Tibial nerve (tissue), 4 donors: ENCODE measurements at places on chromosomes 11 and 22. TPM values are rescaled to one million over a fixed set of nuclear protein-coding genes. Genes with fewer than 3 reads are reported as not detected.

Gene RAD9A
- 37.5 TPM for total RNA-seq

Gene CASP5
- not detected for total RNA-seq

Gene MYBPC3
- 0.60 TPM for total RNA-seq

Gene UBASH3B
- 5.1 TPM for total RNA-seq

Gene ASCL2
- 2.7 TPM for total RNA-seq

Gene CD248
- 43.3 TPM for total RNA-seq

GRCh38 chr11:7275133-7275532, 23.4 kb downstream of the SYT9 start:
- H3K36me3 ChIP-seq = no peaks in the 10 kb centered on the region
- no peaks in the 10 kb centered on the region for H3K27me3 ChIP-seq
- no peak for DNase-seq
- H3K4me1 ChIP-seq = no peaks in the 10 kb centered on the region
- H3K27ac ChIP-seq = no peak overlapping the region

DNA sequence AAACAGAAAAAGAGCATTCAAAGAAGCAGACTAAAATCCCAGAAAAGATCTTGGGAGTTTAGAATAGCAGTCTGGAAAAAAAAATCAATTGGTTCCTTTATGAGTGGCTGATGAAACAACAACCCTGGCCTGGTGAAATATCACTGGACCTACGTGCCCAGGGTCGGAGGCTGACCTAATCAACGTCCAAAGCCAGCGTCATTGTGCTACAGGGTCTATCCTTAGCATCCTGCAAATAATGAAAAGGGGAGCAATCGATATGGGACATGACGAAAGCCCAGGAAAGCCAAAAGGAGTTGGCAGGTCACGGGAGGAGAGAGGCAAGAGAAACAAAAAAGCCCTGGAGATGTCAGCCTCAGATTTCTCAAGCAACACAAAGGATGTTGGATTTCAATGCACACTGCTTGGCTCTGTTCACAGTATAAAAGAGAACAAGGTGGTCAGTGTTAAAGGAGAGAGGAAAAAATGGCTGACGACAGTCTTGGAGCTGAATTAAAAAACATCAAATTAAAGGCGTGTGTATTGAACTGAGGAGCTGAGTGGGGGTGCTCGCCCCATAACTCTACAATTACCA, 148.8 kb downstream of the BLID start:
- H3K27ac ChIP-seq = peak overlapping the region; percentile 47
- DNase-seq = no peak
- H3K4me1 ChIP-seq = no peaks in the 10 kb centered on the region

DNA sequence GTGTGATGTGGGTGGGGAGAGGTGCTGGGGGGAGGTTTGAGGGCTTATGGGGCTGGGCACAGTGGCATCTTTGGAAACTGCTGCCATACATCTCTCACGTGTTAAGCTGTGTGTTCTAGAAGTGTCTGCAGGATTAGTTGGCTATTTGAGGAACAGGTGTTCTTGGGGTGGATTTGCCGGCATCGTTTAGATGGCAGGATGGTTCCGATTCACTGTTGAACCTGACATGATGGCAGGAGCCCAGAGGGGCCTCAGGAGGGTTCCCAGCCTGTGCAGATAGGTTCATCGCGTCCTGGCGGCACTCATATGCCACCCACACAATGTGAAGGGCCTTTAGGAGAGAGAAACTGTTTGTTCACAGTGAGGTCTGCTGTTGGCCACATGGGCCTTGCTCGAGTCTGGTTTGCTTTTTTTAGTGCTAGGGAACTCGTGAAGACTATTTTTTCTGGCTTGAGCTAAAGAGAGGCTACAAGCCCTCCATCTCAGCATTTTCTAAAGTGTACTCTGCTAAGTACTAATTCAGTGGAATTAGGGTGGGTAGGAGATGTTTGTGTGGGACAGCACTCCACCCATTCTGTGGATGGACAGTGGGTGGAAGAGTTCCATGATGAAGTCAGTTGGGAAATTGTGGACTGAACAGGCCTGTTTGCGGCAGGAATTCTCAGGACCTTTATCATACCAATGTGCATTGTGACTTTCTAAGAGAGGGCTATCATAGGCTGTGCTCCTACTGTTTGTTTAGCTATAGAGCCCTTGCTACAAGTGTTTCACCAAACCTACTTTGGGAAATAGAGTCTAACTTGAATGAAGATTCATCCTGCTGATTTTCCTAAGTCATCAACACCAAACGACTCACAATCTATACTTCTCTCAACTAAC, 55.4 kb upstream of the PLET1 start:
- no peaks in the 10 kb centered on the region for H3K4me1 ChIP-seq
- H3K4me3 ChIP-seq = no peak overlapping the region
- DNase-seq = no peak
- peaks cover 5% of the 10 kb centered on the region for H3K36me3 ChIP-seq
- no peak overlapping the region for H3K27ac ChIP-seq
- no peaks in the 10 kb centered on the region for H3K27me3 ChIP-seq

DNA sequence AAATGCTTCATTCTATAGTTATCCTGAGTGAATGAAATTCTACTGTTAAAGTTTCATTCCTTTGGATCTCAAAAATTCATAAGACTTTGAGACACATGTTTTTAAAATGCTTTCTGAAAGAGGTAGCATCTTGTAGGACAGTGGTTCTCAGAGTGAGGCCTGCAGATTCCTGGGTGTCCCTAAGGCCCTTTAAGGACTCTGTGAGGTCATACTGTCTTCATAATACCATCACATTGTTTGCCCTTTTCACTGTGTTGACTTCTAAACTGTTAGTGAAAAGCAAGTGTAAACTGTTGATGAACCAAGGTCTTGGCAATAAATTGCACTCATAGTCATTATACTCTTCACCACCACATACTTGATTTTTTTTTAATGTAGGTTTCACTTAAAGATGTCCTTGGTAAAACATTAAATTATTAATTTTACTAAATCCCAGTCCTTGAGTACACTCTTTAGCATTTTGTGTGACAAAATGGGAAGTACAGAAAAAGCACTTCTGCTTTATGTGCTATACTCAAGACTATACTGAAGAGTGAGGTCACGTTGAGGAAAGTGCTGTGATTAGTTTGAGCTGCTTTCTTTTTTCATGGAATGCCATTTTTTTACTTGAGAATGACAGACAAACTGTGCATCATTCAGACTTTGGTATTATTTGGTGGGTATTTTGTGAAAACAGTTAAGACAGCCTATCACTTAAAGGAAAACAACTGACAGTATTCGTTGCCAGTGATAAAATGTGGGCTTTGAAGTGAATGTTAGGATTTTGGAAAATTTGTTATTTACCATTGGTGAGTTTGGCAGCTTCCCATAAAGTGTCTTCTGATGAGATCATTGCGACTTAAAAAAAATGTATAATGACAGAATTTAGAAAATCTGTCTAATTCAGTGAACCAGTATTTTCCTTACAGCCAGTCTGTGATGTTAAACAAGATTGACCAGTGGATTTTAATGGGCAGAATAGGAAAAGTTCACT, 61.1 kb downstream of the SPECC1L start:
- no peak overlapping the region for H3K4me3 ChIP-seq
- H3K27me3 ChIP-seq = no peaks in the 10 kb centered on the region
- peaks cover 4% of the 10 kb centered on the region for H3K4me1 ChIP-seq
- H3K27ac ChIP-seq = peak overlapping the region; percentile 13

GRCh38 chr11:105202422-105202821, 62.9 kb upstream of the CARD18 start:
- no peaks in the 10 kb centered on the region for H3K4me1 ChIP-seq
- no peaks in the 10 kb centered on the region for H3K27me3 ChIP-seq
- no peak overlapping the region for H3K4me3 ChIP-seq
- no peak for DNase-seq

GRCh38 chr11:36033082-36033751, 89.4 kb downstream of the LDLRAD3 start:
- peaks cover 5% of the 10 kb centered on the region for H3K4me1 ChIP-seq
- no peak overlapping the region for H3K4me3 ChIP-seq
- no peak for DNase-seq
- no peak overlapping the region for H3K27ac ChIP-seq
- no peaks in the 10 kb centered on the region for H3K27me3 ChIP-seq

GRCh38 chr22:33792832-33793231, 127.4 kb downstream of the LARGE1 start:
- DNase-seq = no peak
- no peaks in the 10 kb centered on the region for H3K27me3 ChIP-seq
- no peak overlapping the region for H3K4me3 ChIP-seq
- no peaks in the 10 kb centered on the region for H3K36me3 ChIP-seq

DNA sequence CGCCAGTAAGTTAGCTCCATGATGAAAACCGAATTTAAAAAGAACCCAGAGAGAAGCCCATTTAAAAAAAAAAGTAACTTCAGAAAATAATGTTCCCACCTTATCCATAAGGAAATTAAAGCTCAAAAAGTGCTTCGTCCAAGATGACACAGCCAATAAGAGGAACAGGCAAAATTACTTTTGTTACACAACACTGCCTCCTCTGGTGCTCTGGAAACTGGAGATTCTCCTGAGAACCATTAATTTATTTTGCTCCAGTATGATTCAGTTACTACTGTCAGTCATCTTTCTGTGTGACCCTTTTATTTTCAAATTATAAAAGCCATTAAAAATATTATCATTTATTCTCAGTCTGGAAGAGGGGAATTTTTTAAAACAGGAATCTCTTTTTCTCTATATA, 2.0 kb downstream of the IFT27 start:
- no peak overlapping the region for H3K27ac ChIP-seq
- H3K36me3 ChIP-seq = no peaks in the 10 kb centered on the region
- no peaks in the 10 kb centered on the region for H3K27me3 ChIP-seq
- H3K4me3 ChIP-seq = no peak overlapping the region

GRCh38 chr11:120738516-120739046, 227.0 kb downstream of the GRIK4 start:
- no peak overlapping the region for H3K27ac ChIP-seq
- H3K27me3 ChIP-seq = no peaks in the 10 kb centered on the region
- no peaks in the 10 kb centered on the region for H3K36me3 ChIP-seq
- H3K4me1 ChIP-seq = no peaks in the 10 kb centered on the region
- H3K4me3 ChIP-seq = no peak overlapping the region
- DNase-seq = no peak

DNA sequence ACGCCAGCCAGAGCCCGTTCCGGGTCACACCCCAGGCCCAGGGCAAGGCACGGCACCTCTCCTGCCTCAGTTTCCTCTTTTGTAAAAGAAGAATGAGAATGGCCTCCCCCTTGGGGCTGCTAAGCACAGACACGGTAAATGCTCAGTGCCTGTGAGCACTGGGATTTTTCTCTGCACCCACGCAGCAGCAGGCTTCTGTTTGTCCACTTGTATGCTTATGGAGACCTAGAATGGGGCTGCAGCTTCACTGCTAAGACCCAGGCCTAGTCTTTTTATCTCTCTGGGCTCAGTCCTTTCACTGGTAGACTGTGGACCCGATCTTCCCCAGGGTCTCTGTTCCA, 1327.9 kb downstream of the TBC1D22A start:
- no peaks in the 10 kb centered on the region for H3K36me3 ChIP-seq
- DNase-seq = no peak
- no peaks in the 10 kb centered on the region for H3K27me3 ChIP-seq
- peaks cover 13% of the 10 kb centered on the region for H3K4me1 ChIP-seq
- no peak overlapping the region for H3K27ac ChIP-seq
- H3K4me3 ChIP-seq = no peak overlapping the region

DNA sequence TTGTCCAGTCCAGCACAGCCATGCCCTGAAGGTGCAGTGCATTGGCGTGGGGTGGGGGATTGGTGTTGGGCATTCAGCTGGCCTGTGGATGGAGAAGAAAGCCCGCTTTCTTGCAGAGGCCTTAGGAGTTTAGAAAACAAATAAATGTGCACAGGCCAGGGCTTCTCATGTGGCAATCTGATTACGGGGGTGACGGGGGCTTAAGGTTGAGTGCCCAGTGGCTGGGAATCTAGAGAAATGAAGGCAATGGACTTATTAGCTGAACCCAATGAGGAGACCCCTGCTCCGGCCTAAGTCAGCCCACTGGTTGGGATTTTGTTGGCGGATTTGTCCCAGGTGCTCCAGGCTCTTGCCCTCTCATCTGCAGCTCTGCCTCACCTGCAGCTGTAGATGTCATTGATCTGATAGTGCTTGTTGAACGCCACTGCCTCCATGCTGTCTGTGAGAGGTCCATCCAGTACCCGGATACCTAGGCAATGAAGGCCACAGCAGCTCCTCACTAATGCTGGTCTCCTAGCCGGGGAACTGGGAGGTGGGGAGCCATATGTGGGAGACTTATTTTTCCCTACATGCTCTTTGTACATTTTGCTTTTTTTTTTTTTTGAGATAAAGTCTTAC, 6.2 kb downstream of the PCSK7 start:
- H3K36me3 ChIP-seq = peaks cover 64% of the 10 kb centered on the region
- DNase-seq = no peak
- H3K27me3 ChIP-seq = no peaks in the 10 kb centered on the region
- H3K4me1 ChIP-seq = peaks cover 67% of the 10 kb centered on the region
- no peak overlapping the region for H3K27ac ChIP-seq

DNA sequence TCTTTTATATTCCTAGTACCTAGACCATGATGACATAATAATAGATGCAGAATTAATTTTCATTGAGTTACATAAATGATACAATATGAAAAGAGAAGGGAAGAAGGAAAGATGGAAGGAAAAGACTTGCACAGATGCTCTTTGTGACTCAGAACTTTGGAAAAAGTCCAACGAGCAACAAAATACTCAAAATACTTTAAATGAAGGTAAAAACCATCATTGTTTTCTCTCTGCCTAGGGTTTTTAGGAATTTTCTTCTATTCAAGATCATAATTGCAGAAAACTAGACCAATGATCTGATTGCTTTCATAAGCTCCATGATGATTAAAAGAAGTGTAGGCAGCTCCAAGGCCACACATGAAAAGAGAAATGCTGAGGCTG, 276.9 kb downstream of the KIRREL3 start:
- no peak overlapping the region for H3K4me3 ChIP-seq
- H3K27ac ChIP-seq = no peak overlapping the region
- DNase-seq = no peak
- H3K4me1 ChIP-seq = peaks cover under 1% of the 10 kb centered on the region
- no peaks in the 10 kb centered on the region for H3K27me3 ChIP-seq
- H3K36me3 ChIP-seq = no peaks in the 10 kb centered on the region

DNA sequence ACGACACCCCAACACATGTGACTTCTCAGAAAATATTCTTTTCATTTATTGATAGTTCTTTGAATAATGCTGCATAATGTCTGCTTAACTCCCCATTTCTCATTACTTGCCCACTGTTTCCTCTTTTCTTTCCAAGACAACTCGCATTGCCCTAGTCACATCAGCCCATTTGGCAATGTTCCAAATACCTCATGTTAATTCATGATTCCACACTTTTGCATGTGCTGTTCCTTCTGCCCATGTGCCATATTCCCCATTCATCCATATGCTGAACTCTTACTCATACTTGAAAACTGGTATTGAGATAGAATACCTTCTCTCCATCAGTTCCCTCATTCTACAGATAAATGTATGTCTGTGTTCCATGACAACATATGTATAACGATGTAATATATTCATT, 993.7 kb downstream of the OPCML start:
- no peak overlapping the region for H3K27ac ChIP-seq
- H3K36me3 ChIP-seq = no peaks in the 10 kb centered on the region
- H3K4me3 ChIP-seq = no peak overlapping the region
- no peak for DNase-seq
